ENCODE measurements at places on chromosomes 1 and 21.

DNA sequence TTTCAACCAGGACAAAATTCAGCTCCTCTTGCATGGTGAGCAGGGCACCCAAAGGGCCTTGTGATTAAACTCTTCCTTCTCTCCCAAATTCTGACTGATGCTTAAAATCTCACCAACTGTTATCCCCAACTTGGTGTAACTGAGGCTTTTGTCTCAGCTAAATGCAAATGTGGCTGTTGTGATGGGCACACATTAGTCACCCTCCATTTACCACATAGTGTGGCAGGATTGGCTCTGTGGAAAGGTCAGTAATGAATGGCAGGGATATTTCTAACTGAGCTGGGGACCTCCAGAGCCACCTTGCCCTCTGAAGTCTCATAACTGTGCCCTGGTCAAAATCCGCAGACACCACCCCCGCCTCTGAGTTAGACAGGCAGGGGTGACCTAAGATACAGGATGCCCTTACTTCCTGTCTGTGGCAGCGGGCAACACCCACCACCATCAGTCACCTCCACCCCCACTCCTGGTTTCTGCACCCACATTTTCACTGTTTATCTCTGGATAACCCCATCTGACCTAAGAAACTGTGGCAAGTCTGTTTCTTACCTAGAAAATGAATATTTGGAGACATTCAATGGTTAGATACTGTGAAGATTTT is 25.4 kb upstream of the RGS16 start:
- DNase-seq = no peak

GRCh38 chr1:46492269-46492853 is 2.7 kb downstream of the DMBX1 start:
- DNase-seq = no peak

DNA sequence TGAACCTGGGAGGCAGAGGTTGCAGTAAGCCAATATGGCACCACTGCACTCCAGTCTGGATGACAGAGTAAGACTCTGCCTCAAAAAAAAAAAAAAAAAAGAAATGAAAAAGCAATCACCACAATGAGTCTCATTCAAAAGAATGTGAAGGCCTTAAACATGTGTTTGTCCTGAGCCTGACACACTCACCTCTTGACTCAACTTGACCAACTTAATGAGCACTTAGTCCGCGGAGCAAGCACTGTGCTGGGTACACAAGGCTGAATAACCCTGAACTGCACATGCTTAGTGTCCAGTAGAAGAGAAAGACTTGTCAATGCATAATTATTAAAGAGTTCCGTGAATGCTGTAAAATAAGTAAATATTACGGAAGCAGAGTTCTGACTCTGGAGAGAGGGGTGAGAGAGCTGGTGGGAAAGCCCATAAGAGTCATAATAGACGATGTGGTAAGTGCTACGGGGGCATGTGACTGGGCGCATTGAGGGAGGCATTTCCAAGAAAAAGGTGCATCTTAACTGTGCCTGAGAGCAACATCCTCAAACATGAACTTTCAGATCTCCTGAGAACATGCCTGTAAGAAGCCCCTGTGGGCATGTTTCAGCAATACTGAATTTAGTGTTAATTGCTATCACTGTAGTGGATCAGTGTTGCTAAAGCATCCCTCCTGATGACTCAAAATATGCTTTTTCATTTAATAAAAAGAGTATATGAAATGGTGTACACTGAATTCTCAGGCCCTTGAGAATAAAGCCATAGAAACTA is 27.2 kb downstream of the MCOLN2 start:
- DNase-seq = peak; percentile 41

DNA sequence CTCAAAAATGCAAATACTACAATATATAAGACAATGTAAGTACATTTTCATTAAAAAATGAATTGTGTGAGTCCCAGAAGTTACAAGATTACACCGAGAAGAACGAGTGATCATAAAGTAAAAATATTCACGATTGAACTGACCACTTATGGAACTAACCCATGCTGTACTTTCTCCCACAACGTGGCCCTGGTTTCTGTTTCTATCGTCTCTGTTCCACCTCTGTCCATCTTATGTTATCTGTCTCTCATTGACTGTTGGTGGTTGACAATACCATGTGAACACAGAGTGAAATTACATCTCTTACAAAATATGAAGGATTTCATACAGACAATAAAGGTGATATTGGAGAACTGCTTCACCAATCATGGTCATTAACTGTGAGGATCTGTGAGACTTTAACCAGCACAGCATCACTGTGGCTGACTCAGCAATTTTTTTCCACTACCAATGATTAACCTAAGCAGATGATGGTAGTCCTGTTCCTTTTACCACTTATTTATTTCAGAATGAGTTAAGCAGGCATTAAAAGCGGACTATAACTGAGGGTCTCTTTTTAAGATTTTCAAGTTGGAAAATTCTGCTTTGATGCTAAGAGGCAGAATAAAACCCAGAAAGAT is 165.1 kb downstream of the TGFB2 start:
- DNase-seq = no peak

DNA sequence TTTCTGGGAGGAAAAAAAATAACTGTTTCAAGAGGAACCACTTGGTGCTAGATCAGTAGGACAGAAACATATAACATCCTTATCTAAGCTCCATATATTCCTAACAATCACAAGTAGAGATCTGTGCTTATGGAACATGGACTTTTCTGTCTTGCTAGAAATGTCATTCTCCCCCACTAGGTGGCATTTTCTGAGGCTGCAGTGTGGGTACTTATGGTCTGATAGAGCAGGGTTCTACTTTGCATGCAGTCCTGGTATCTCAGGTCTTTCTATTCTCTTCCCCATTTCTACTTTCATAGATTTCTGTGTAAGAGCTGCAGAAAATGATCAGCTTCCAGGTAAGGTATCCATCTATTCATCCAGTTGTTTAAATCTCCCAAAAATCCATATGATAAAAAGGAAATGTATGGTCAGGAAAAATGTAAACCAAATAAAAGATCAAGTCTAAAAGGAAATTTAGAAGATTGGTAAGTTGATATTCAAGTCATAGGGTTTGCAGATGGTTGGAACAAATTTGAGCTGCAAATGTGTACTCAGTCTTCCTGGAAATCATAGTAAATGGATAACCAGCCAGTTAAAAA is 1.5 kb downstream of the ZNF684 start:
- DNase-seq = peak; percentile 61

GRCh38 chr1:3654549-3655281 is 2.4 kb downstream of the TP73 start:
- DNase-seq = no peak

DNA sequence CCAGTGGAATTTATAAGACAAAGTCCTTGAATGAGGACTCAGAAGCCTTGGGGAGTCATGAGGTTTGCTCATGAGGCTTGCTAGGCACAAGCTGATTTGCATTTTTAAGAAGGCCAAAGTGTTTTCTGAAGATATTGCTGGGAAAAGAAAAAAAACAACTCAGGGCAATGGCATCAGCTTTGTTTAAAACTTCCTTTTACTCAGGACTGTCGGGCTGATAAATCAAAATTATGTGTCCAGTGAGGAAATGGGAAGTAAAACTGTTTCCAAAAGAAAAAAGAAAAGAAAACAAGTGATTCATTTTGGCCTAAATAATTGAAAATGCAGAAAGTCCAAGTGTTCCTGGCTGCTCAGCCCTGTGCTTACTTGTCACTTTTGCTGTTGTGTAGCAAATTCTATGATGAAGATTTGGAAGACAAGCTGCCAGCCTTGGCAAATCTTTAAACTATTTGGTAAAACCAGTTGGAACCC is 282.4 kb downstream of the HLX start:
- DNase-seq = no peak

DNA sequence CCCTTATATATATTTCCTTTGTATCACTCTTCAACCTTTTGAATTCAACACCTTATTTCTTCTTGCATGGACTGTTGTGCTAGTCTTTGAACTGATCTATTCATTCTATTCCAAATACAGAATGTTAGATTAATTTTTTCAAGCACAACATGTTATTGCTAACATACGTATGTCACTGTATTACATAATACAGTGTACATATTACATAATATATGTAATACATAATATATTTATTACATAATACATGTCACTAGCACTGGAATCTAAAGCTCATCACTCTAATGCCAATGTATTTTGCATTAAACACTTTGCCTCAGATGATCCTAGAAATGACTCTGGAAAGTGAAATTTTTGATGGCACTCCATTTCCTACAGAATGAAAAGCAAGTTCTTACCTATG is 59.8 kb downstream of the LRRC8D start:
- DNase-seq = no peak

DNA sequence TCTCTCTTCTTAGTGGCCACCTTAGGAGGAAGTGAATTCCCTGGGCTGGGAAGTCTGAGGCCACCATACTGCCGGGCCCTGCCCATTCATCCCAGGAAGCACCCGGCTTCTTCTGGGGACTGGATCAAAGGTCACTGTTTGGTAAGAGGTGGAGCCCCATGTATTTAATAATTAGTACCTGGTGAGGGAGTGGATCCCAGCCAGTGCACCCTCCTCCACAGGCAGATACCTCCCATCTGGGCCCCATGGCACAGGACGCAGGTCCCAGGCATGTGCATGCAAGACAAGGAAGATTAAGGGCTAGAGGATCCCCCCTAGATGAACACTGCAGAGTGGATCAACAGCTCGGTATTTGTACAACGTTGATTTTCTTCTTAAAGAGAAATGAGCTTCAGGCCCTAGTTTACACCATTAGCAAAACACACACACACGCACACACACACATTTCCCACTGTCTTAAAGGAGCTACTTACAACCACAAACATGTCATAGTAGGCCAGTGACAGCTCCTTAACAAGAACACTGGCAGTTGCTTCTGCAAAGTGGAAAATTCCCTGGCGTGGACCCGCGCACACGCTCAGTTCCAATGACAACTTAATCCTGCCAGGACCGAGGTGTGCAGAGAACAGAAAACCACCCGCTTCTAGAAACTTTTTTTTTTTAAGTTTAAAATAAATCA is 90.7 kb downstream of the MRPL37 start:
- DNase-seq = no peak

DNA sequence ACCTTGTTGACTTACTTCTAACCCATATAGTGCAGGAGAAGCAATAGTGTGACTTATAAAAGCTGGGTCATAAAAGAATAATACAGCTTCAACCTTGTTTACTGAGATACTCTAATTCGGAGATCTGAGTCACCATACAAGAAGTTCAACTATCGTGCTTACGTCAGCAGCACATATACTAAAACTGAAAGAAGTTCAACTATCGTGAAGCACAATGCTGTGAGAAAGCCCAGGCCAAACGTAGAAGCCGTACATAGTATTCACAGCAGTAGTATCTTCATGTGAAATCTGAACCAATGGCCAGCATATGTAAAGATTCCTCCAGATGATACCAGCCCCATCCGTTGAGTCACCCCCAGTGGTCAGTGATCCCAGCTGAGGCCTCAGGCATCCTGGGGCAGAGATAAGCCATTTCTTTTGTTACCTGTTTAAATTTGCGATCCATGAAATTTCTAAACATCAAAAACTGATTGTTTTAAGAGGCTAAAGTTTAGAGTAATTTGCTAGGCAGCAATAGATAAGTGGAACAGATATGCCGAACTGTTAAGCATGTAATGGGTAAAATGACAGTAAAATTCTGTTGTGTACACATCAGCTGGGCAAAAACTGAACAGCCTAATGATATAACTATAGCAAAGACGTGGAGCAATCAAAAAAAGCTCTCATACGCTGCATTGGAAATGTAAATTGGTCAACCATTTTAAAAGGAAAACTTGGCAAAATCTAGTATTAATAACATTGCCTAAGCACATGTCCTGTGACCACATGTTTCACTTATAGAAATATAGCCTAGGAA is 53.9 kb upstream of the SAMD13 start:
- DNase-seq = no peak

- no peak for DNase-seq
Observed at GRCh38 chr1:1239614-1240347, 6.7 kb downstream of the C1QTNF12 start.

DNA sequence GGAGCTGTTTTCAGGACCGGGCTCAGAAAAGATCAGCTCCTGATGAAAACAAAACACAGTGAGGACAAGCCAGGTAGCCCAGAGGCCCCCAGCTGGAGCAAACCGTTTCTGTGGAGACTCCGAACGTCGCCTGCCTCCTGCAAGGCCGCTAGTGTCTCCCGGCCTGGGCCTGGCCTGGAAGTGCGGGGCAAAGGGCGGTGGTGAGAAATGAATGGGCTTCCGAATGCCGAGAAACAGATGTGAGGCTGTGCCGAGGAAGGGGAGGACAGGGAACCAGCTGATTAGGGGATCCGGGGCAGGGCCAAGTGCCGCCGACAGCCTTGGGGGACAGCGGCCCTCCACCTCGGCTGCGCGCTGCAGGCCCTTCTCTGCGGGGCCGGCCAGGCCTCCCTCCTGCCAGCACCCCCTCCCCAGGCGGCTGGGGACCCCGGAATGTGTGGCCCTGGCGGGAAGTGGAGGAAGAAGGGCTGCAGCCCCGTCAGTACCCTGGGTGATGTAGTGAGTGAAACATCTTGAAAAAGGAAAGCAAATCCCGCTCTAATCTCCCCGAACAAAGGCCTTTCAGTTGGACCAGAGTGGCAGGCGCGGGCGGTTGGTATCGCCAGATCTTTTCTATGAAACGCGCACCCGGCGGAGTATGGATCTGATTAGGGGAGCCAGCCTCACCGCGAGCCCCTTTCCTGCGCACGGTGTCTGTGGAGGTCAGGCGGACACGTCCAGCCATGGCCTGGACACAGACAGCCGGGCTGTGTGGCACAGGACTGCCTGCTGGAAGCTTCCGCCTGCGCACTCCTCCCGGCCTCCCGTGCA is 52.6 kb downstream of the PRDM16 start:
- no peak for DNase-seq

DNA sequence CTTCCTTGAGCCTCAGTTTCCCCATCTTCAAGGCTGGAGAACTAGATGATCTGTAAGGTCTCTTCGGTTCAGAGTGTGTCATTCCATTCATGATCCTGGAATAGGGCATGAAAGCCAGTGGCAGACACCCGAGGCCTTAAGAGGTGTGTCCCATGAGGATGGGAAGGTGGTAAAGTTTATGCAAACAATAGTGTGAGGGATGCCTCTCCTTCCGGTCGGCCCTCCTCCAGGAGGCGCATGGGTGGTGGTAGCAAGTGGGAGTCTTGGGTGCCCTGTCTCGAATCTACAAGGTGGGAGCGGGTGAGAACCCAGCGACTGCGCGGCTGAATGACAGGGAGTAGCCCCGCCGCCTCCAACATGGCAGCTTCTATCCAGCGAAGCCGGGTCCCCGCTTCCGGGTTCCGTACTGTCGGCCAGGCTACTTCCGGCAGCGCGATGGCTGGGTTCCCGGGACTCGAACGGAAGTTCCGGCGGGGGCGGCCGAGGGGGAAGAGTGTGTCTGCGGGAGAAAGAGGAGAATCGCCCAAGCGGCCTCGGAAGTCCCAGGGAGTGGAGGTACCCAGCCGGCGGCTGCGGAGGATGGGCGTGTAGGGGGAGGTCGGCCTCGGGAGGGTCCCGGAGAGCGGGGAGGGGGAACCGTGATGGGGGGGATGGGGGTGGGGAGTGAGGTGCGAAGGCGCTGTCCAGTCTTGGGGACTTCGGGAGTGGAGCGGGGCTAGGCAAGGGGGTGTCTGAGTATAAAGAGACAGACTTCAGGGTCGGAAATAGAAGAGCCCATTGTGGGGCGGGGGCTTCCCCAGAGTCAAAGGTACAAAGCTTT is at the start of gene LYPLA2:
Gene LYPLA2 (plus strand): TSS at position 450 of the 820 bp plus-strand sequence. CDS start 1,538 bp downstream, outside the sequence.
- peak; percentile 91 for DNase-seq

Measured in GM20000 (cell line).